ENCODE measurements at places on chromosomes 6 and 20. TPM values are rescaled to one million over a fixed set of nuclear protein-coding genes. Genes with fewer than 3 reads are reported as not detected.

PPIL6 gene
- 0.56 TPM for total RNA-seq

DLL1 gene
- total RNA-seq: 2.3 TPM

NKX2-4 gene
- not detected for total RNA-seq

CHD6 gene
- total RNA-seq: 35.8 TPM

LTB gene
- 61.8 TPM for total RNA-seq

C6orf132 gene
- 0.26 TPM for total RNA-seq

LRRN4 gene
- not detected for total RNA-seq

B3GALT4 gene
- total RNA-seq: 14.2 TPM

CYP39A1 gene
- not detected for total RNA-seq

C20orf173 gene
- total RNA-seq: not detected

RALGAPA2 gene
- total RNA-seq: 46.8 TPM

RPL7L1 gene
- total RNA-seq: 117 TPM

GNRH2 gene
- total RNA-seq: 5.5 TPM

LAMA2 gene
- not detected for total RNA-seq

UST gene
- total RNA-seq: 1.6 TPM

BHLHE23 gene
- total RNA-seq: not detected

CCN2 gene
- total RNA-seq: not detected

POU5F1 gene
- total RNA-seq: 0.09 TPM

OR2H1 gene
- not detected for total RNA-seq

XKR7 gene
- total RNA-seq: not detected

CLPSL1 gene
- not detected for total RNA-seq

PPP2R5D gene
- 51.3 TPM for total RNA-seq

C6orf52 gene
- 2.7 TPM for total RNA-seq

ANKEF1 gene
- 5.8 TPM for total RNA-seq

GPRC6A gene
- total RNA-seq: not detected

MUC22 gene
- total RNA-seq: not detected

FAM217A gene
- not detected for total RNA-seq

MEP1A gene
- total RNA-seq: not detected

CTAGE9 gene
- total RNA-seq: not detected

MRPL14 gene
- 33.6 TPM for total RNA-seq

PPP1R16B gene
- total RNA-seq: 143 TPM

ADGB gene
- total RNA-seq: 0.14 TPM

ZNF391 gene
- 10.1 TPM for total RNA-seq
